ENCODE measurements at places on chromosomes 12 and 14. TPM values are rescaled to one million over a fixed set of nuclear protein-coding genes. Genes with fewer than 3 reads are reported as not detected.

Gene DEPDC4
- not detected for total RNA-seq

Gene COQ5
- total RNA-seq = 32.7 TPM

Gene SOX5
- total RNA-seq = 4.0 TPM

DNA sequence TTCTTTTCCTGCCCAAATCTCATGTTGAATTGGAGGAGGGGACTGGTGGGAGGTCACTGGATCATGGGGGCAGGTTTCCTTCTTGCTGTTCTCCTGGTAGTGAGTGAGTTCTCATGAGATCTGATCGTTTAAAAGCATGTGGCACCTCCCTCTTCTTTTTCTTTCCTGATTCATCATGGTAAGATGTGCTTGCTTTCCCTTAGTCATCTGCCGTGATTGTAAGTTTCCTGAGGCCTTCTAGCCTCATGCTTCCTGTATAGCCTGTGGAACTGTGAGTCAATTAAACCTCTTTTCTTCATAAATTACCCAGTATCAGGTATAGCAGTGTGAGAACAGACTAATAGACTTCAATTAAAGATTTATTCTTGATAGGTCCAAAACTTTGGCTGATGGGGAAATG is 83.5 kb downstream of the CAND1 start:
- H3K27ac ChIP-seq = no peak overlapping the region
- no peak for DNase-seq
- H3K4me3 ChIP-seq = no peak overlapping the region
- no peaks in the 10 kb centered on the region for H3K36me3 ChIP-seq

- no peak for DNase-seq
- no peaks in the 10 kb centered on the region for H3K4me1 ChIP-seq
- H3K27ac ChIP-seq = no peak overlapping the region
- H3K36me3 ChIP-seq = no peaks in the 10 kb centered on the region
- no peak overlapping the region for H3K4me3 ChIP-seq
- H3K27me3 ChIP-seq = no peaks in the 10 kb centered on the region
Measured at GRCh38 chr12:96810057-96810456, 97.0 kb upstream of the NEDD1 start.

DNA sequence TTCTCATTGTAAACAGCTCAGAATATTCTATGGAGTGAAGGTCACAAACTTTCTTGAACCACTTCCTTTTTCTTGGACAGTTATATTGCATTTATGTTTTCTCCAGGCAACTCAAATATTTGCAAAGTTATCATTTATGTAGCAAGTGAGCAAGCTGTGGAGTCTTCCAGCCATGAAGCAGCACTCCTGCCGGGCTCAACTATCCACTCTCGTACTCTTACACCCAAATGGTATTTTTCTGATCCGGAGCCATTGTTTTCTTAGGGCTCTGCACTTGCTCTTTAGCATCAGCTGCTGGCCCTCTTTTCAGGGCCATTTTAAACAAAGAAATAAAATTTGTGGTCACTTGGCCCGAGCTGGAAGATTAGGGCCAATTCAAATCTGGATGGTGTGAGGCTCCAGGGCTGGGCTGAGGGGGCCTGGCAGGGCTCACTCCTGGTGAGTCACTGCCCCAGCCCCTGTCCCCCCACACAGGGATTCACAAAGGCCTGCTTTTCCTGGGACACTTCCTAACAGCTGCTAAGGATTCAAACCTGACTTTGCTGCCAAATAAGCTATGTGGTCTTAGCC is 19.7 kb downstream of the SYNE3 start:
- H3K27me3 ChIP-seq = no peaks in the 10 kb centered on the region
- H3K4me3 ChIP-seq = no peak overlapping the region
- H3K27ac ChIP-seq = peak overlapping the region; percentile 26
- peaks cover 59% of the 10 kb centered on the region for H3K4me1 ChIP-seq
- DNase-seq = no peak
- no peaks in the 10 kb centered on the region for H3K36me3 ChIP-seq

DNA sequence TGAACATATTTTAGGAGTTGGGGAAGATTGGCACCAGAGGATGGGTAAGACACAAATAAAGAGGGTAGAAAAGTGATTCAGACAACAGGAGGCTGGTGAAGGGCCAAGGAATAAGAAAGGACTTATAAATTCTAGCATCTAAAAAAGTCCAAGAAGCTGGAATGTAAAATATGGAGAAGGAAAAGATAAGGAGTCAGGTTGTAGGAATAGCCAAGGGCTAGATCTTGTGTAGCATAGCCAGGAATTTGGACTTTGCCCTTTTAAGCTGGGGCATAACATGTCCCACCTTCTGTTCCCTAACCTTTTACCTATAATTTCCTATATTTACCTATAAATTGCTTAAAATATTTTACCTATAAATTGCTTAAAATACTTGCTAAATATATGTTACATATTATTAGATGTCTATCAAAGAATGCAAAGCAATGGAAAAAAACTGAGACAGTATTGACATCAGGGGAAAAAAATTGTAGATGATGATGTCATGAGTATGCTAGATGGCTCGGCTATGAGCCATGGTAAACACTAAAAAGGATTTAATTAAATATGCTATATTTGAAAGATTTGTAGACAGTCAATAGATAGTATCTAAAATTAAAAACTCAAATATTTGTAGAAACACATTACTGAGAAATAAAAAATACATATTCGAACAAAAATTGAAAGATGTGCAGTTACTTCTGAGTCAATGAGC is 99.7 kb upstream of the PLEKHG7 start:
- H3K36me3 ChIP-seq = no peaks in the 10 kb centered on the region
- no peak overlapping the region for H3K27ac ChIP-seq
- no peaks in the 10 kb centered on the region for H3K27me3 ChIP-seq
- no peak for DNase-seq
- H3K4me1 ChIP-seq = no peaks in the 10 kb centered on the region

DNA sequence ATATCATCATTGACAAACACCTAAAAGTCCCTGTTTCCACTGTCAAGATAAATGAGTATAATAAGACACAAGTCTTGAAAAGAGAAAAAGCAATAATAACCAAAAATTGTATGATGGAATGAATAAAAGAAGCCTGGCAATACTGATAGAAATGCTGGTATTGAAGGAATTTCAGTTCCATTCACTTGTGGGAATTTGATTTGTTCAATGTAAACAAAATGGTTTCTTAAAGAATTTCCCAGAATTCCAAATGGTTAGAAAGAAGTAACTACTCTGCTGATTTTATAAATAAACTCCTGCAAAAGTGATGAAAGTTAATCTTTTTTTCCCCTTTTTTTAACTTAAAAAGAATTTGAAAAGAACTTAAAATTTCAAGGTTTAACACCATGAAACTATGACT is 129.9 kb upstream of the PDZRN4 start:
- H3K36me3 ChIP-seq = no peaks in the 10 kb centered on the region
- no peaks in the 10 kb centered on the region for H3K27me3 ChIP-seq
- no peak overlapping the region for H3K27ac ChIP-seq
- H3K4me1 ChIP-seq = no peaks in the 10 kb centered on the region
- no peak for DNase-seq

DNA sequence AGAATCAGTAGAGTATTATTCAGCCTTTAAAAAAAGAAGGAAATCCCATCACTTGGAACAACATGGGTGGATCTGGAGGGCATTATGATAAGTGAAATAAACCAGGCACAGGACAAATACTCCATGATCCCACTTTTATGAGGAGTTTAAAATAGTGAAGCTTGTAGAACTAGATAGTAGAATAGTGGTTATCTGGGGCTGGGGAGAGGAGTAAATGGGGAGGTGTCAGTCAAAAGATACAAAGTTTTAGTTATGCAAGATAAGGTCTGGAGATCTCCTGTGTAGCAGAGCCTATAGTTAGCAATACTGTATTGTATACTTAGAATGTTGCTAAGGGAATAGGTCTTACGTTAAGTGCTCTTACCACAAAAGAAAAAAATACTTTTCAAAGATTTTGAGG is 64.9 kb downstream of the RIC8B start:
- no peaks in the 10 kb centered on the region for H3K4me1 ChIP-seq
- DNase-seq = no peak
- no peaks in the 10 kb centered on the region for H3K36me3 ChIP-seq
- no peak overlapping the region for H3K27ac ChIP-seq
- H3K4me3 ChIP-seq = no peak overlapping the region

GRCh38 chr14:74552623-74553022 is 59.1 kb downstream of the ISCA2 start:
- H3K4me3 ChIP-seq = no peak overlapping the region
- H3K36me3 ChIP-seq = no peaks in the 10 kb centered on the region
- H3K4me1 ChIP-seq = no peaks in the 10 kb centered on the region

All from Peyer's patch (tissue), 4 donors.